Cerebellum (tissue), 4 donors: ENCODE measurements at places on chromosomes 12 and 14.
A peak's percentile ranks its signal among the peaks of the same experiment; 100 is the strongest.

DNA sequence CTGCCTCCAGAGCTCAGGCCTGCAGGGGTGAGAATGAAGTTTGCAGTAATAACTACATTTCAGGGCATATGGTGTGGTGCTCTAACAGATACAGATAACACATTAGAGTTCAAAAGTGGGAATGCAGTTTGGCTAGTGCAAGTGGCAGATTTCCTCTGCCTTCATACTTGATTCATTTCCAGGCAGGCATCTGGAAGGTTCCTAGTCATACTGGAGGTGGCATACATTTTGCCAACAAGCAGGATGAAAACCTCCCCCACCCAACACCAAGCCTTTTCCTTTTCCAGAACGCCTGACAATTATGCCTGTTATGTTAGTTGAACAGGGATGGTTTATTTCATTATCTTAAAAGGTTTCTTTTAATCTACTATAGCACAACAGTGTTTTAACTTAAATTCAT lies 24.3 kb downstream of the VTI1B start:
- DNase-seq, result peak; percentile 36

- no peak for DNase-seq
Observed at GRCh38 chr14:100252684-100253083, 13.7 kb downstream of the YY1 start.

- DNase-seq, result no peak
Observed at GRCh38 chr14:103679351-103679750, 35.9 kb downstream of the XRCC3 start.

GRCh38 chr12:14920475-14921126 lies 17.7 kb downstream of the ERP27 start:
- no peak for DNase-seq

- DNase-seq, result no peak
Observed at GRCh38 chr14:50061664-50062437, 54.5 kb downstream of the VCPKMT start.

DNA sequence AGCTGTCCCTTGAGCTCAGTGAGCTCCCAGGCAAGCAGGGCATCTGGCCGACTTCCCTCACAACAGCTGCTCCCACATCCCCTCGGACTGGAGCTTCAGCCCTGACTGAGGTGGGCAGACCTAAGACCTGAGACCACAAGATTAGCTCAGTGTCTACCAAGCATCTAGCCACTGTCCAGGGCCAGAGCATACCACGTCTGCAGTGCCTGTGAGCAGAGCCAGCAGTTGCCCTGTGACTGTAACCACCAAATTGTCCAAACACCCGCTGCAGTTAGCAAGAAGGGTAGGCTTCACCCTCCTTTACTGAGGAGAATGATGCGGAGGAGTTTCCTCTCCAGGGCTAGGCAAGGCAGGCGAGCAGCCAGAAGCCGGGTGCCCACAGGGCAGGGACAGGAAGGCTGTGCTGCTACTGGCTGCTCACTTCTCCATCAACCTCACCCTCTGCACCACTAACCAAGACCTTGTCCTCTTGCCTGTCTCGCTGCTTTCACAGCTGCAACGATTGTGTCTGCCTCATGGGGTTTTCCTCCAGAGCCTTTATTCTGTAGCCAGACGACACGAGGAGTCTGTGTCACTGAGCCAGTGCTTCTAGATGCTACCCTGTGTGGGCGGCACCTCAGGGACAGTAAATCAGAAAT lies 53.9 kb downstream of the ANAPC7 start:
- peak; percentile 31 for DNase-seq

DNA sequence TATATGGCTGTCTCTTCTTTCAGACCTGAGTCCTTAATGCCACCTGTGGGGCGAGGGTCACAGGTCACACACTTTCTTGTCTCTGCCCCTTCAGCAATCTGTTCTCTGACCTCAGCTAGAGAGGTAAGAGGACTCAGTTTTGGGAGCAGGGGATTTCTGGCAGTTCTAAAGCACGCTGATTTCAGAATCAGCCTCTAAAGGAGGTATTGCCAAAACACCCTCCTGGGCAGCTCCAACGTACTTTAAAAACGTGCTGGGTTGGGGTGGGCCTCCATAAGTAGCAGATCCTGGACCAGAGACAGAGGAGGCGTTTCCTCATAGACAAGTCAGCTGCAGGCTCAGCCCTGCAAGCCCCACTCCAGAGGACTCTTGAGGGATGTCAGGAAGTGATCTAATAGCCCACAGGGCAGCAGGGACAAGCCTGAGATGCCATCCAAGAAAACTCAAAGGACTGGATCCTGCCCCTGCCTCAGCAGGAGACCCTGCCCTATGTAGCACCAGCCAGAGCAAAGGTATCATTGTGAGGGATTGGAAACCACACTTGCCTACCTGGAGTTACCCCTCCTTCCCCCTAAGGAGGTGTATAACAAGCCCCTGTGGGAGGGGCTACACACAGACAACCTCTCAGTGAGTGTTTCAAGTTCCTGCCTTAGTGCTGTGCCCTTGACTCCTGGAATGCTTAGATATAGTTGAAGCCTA lies 8.5 kb downstream of the CTDSP2 start:
- no peak for DNase-seq

- no peak for DNase-seq
Observed at GRCh38 chr12:64612843-64613242, 2.5 kb downstream of the RASSF3 start.

- no peak for DNase-seq
Observed at GRCh38 chr12:50640321-50640939, 123.5 kb upstream of the ATF1 start.

DNA sequence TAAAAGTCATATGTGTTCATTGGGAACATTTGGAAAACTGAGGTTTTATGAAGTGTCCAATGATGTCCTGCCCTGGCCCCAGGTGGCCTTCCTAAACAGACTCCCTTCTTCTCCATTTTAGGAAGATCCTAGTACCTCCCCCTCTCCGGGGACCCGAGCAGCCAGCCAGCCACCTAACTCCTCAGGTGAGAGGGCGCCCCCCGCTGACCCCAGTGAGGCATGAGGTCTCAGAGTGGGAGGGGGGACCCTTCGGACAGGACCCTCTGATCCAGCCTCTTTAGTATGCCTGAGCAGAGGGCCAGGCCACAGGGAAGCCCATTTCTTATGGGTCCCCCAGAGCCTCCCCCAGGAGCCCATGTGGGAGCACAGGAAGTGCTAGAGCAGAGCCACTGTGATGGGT lies 23.7 kb downstream of the DEGS2 start:
- DNase-seq, result no peak

- DNase-seq, result peak; percentile 13
Observed at GRCh38 chr12:98373025-98373554, 142.3 kb upstream of the TMPO start.

GRCh38 chr14:78968265-78968664 lies 798.1 kb downstream of the NRXN3 start:
- no peak for DNase-seq

DNA sequence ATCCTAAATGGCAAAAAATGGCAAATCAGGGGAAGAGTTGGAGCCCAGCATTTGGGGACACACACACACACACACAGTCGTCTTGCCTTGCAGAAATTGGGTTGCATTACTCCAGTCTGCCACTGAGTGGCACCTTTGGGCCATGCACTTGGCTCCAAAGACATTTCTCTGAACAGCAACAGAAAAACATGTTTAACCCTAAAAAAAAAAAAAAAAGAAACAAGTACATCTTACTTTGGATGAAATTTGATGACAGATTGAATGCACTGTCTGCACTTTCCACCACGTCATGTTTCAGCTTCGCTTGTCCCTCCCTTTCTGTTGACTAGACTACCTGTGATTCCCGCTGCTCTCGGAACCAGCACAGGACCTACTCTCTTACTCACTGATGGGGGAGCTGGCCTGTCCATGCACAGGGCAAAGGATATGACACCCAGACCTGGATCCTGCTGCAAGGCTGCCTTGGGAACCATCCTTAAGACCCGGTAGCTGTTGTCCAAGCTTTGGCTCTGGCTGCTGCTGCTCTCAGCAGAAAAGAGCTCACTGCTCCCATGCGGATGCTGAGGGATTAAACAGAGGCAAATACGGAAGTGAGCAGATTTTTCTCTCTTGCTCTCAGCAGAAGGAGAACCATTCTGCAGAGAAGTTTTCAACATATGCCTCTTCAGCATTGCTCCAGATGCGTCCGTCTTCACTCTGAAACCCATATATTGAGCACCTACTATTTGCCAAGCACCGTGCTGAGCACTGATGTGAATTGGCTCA lies 376.8 kb downstream of the DPF3 start:
- DNase-seq, result peak; percentile 81
